ENCODE measurements at places on chromosomes 16 and 17. TPM values are rescaled to one million over a fixed set of nuclear protein-coding genes. Genes with fewer than 3 reads are reported as not detected.

GRCh38 chr17:57975044-57975443, 13.0 kb downstream of the VEZF1 start:
- DNase-seq, result no peak

- DNase-seq, result no peak
Measured at GRCh38 chr17:17141860-17142552, 64.1 kb downstream of the PLD6 start.

DNA sequence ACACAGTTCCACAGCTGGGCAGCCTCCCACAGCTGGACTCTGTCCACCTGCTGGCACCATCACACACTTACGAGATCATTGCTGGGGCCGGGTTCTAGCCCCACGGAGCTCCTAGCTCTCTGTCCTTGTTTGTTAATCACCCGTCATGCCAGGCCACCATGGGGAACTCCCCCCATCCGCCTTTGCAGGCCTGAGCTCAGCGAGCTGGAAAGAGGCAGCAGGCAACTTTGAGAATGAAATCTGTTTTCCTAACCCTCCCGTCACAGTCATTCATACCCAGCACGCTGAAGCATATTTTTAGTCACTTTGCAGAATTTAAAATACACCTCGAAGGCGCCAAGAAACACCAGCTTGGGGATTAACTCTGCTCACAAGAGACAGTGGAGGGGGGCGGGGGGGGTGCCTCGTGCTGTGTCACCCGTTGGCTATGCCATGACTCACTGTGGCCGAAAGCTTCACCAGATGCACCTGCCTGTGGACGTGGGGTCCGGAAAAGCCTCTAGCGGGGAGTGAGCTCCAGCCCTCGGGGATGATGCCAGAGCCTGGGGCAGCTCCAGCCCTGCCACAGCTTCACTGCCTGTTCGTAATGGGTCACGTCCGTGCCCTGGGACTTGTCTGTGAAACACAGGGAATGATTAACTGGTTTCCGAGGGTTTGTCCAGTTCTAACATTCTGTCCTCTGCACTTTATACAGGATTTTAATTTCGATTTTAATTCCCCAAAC, 1.4 kb upstream of the SPNS2 start:
- no peak for DNase-seq

GRCh38 chr16:13839577-13839976, 80.4 kb upstream of the ERCC4 start:
- DNase-seq, result no peak

GRCh38 chr16:27259710-27260109, 8.9 kb downstream of the NSMCE1 start:
- no peak for DNase-seq

GRCh38 chr16:66696669-66697630, at the start of gene CMTM4:
CMTM4 (minus strand) TSS chr16:66696743; CDS start chr16:66696525, 218 bp downstream.
- DNase-seq, result peak; percentile 76

- DNase-seq, result no peak
Measured at GRCh38 chr16:57675741-57676551, 7.8 kb downstream of the ADGRG3 start.

- DNase-seq, result no peak
Measured at GRCh38 chr17:34312080-34312479, 7.2 kb upstream of the CCL8 start.

- DNase-seq, result no peak
Measured at GRCh38 chr16:78647019-78647418, 547.6 kb downstream of the WWOX start.

- no peak for DNase-seq
Measured at GRCh38 chr16:48586083-48586482, 23.9 kb downstream of the N4BP1 start.

DNA sequence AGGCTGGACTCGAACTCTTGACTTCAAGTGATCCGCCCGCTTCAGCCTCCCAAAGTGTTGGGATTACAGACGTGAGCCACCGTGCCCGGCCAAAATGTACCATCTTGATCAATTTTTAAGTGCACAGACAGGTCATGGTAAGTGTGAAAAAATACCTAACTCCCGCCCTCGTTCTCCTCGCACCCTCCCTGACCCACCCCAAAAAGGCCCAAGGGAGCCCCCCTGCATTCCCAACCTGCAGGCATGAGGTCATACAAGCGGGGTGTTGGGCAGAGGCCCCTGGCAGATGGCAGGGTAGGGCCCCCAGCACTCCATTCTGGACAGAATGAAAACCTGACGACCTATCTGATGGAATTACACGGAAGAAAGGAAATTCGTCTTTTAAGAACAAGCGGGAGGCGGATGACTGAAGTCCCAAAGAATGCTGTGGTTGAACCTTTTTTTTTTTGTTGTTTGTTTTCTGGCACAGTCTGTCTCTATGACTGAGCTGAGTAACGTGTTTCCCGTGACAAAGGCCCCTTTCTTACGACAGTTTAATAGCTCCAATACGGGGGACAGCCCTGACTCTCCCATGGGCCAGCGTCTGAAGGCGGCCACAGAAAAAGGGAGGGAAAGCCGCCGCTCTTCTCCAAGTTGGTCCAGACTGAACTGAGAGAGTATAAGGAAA, 376.4 kb downstream of the SLC39A11 start:
- DNase-seq, result no peak

GRCh38 chr17:9987779-9988585, 82.9 kb upstream of the RCVRN start:
- peak; percentile 28 for DNase-seq

DNA sequence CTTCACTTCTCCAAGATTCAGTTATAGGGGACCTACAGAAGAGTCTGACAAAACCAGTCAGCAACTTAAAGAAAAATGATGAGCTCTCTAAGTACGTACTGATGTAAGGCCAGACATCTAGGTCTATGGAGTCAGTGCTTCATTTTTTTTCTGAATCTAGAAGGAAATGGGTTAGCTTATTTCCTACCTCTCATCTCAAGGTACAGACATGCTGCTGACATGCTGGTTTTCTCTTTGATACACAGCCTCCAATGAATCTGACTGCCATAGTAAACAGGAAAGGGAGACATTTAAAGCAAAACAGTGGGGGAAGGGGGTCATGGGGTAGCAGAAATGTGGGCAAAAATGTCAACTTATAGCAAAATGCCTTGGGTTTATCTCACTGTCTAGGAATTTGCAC, 16.4 kb downstream of the CDR2 start:
- no peak for DNase-seq

DNA sequence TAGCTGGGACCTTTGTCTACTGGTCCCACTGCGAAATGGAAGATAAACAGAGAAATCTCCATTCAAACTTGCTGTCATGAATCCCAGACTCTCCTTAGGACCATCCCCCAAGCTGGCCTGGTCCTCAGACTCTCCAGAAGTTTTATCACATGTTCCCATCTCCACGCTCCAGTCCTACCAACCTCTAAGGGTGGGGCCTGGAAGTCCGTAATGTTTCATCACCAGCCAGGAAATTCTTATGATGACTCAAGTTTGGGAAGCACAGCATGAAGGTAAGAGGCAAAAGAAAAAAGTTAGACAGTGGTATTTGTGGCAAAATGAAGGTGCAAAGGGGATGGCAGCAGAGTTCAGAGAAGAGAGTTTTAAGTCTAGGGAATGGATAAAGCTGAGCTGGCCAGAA, 52.7 kb downstream of the ZNF18 start:
- DNase-seq, result no peak

DNA sequence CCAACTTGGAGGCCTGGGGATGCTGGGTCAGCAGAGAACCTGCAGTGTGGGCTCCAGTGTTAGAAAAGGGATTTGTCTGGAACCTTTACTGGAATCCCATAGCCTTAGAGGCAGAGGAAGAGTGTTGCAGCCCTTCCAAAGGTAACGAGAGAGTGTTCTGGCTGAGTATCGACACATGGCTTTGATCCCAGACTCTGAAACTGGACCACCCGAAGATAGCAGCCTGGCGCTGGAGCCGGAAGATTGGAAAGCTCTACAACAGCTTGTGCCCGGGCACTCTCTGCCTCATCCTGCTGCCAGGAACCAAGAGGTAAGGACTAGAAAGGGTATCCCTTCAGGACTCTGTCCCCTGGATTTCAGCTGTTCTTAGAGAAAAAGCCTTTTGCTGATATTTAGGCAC, 39.7 kb downstream of the REXO5 start:
- no peak for DNase-seq

DNA sequence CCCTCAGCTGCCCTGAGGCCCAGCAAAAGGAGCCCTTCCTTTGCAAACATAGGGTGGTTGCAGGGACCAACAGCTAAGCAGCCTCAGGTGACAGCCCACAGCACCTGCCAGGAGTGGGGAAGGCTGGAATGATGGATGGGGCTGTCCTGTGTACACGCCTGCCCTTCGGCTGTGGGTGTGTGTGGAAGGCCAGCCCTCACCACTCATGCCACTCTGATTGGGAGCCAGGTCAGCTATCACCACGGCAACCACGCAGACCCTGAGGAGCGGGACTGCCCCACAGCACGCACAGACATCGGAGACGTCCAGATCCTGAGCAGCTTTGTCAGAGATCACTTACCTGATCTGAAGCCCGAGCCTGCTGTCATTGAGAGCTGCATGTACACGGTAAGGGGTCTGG, 11.9 kb downstream of the PIPOX start:
- DNase-seq, result no peak

DNA sequence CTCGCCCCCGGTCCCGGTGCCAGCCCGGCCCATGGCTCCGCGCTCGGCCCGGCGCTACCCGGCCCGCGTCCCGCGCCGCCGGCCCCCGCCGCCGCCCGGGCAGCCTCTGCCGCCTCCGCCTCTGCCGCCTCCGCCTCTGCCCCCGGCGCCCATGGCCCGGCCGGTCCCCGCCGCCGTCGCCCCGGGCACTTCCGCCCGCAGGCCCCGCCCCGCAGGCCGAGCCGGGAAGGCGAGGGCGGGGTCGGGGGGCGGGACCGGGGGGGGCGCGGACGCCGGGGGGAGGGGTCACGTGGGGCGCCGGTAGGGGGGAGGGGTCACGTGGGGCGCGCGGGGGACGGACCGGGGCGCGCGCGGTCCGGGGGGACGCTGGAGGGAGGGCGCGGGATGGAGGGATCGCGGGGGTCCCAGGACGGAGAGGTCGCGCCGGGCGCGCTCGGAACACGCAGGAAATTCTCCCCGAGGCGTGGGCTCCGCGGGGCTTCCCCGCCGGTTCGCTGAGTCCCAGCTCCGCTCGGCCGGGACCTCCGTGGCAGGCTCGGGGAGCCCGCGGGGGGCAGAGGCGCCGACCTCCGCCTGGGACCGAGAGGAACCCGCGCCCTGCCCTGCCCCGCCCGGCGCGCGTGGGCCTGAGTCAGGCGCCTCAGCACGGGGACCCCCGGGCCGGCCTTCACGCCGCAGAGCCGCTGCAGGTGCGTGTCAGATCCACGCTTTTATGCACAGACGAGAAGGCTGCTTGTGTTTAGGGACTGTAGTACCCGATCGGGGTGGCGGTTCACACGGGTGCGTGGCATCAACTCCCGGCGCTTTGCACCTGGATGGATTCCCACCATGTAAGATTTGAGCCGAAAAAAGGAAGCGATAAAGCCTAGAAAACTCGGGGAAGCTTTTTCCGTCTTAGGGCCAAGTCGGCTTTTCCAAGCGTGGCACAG, at the start of gene PGAP6:
Gene PGAP6 (minus strand): TSS at position 190 of the 929 bp plus-strand sequence. CDS start 157 bp downstream, at position 33.
- DNase-seq, result peak; percentile 70

- no peak for DNase-seq
Measured at GRCh38 chr17:18041776-18042175, 2.6 kb downstream of the GID4 start.

- DNase-seq, result peak; percentile 26
Measured at GRCh38 chr17:60971515-60972369, 294.1 kb downstream of the BCAS3 start.

- no peak for DNase-seq
Measured at GRCh38 chr17:74296548-74296936, 22.5 kb downstream of the DNAI2 start.

- no peak for DNase-seq
Measured at GRCh38 chr16:2388875-2389433, 40.3 kb upstream of the CCNF start.

DNA sequence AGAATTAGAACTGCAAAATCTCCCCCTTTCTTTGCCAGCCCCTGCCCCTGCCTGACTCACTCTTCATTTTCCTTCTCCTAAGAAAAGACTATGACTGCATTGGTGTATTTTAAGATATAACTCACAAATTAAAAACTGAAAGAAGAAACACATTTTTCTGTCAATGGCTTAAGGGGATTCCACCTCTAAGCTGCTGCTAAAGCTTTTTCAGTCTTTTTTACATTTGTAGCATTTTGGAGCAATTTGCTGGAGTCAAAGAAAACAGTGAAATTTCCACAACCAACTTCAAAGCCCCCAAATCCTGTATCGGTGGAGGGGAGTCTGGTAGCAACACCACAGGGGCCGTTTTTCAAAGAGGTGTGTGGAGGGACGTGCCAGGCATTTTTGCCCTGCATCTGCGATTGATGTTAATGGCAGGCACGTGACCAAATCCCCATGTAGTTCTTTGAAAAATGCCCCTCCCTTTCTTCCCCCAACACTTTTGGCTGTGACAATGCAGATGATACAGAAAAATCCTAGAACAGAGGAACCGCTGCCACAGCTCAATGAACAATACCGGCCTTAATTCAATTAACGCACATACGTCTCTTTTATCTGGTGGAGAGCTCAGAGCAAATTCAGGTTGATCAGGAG, 28.5 kb downstream of the MAF start:
- DNase-seq, result no peak

GRCh38 chr16:78976212-78976611, 624.3 kb downstream of the MAF start:
- no peak for DNase-seq

- no peak for DNase-seq
Measured at GRCh38 chr17:74006371-74006770, 197.1 kb upstream of the RPL38 start.

- no peak for DNase-seq
Measured at GRCh38 chr16:60230666-60231065, 1496.5 kb upstream of the GOT2 start.

DNA sequence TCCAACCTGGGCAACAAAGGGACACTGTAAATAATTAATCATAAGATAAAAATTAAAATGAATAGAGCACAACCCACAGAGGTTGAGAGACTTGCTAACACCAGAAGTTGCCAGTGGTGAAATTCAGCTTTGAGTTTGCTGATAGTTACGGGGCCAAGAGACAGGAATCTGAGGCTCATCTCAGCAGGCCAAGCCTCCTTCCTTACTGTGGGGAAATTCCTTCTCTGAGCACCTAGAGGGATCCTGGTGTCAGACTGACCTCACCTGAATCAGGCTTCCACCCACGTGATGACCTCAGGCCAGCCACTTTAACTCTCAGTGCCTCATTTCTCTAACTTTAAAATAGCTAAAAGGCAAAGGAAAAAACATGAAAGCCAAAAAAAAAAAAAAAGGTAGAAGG, 4.7 kb downstream of the ABAT start:
- DNase-seq, result no peak

P2RX1 gene
- total RNA-seq, result 0.14 TPM

SULT1A4 gene
- total RNA-seq, result 2.6 TPM

KRT33A gene
- total RNA-seq, result not detected

KRT39 gene
- not detected for total RNA-seq

C16orf95 gene
- total RNA-seq, result 16.9 TPM

FADS6 gene
- total RNA-seq, result not detected

ABCA10 gene
- 1.4 TPM for total RNA-seq

CDRT15L2 gene
- total RNA-seq, result not detected

C17orf78 gene
- total RNA-seq, result not detected

SRCIN1 gene
- total RNA-seq, result 1.2 TPM

FSCN2 gene
- total RNA-seq, result 0.30 TPM

MPG gene
- 32.6 TPM for total RNA-seq

CPHXL2 gene
- total RNA-seq, result not detected

NLK gene
- total RNA-seq, result 10.0 TPM

TP53TG3C gene
- total RNA-seq, result not detected

CCDC78 gene
- total RNA-seq, result 6.2 TPM

XYLT1 gene
- 12.9 TPM for total RNA-seq
